ENCODE measurements at places on chromosomes 5 and 9.

DNA sequence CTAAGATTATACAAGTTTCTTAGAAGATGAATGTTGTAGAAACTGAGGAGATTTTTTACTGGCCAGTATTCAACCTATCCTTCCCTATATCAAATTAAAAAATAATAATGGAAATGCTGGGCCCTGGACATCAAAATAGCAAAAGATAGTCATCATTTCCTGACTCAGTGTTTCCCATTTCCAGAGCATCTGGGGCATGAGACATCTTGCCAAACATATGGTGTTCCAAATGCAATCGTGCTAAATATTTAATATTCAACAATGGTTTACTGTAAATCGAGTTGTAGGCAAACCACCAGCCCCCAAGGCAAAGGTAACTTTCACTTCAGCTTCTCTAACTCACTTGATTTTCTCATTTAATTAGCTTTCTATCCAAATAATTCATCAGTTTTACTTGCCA lies 152.9 kb downstream of the FRMD3 start:
- peaks cover 3% of the 10 kb centered on the region for H3K36me3 ChIP-seq
- H3K4me1 ChIP-seq = no peaks in the 10 kb centered on the region
- H3K27ac ChIP-seq = no peak overlapping the region
- H3K27me3 ChIP-seq = no peaks in the 10 kb centered on the region
- no peak overlapping the region for H3K4me3 ChIP-seq
- DNase-seq = no peak

- H3K4me3 ChIP-seq = peak overlapping the region; percentile 81
- no peaks in the 10 kb centered on the region for H3K27me3 ChIP-seq
- peaks cover 28% of the 10 kb centered on the region for H3K4me1 ChIP-seq
- DNase-seq = peak; percentile 24
Observed at GRCh38 chr9:93577078-93577974, 942 bp downstream of the PHF2 start.

GRCh38 chr5:161399996-161400562 lies 146.4 kb downstream of the GABRB2 start:
- no peaks in the 10 kb centered on the region for H3K36me3 ChIP-seq
- no peak overlapping the region for H3K4me3 ChIP-seq
- H3K4me1 ChIP-seq = no peaks in the 10 kb centered on the region
- no peaks in the 10 kb centered on the region for H3K27me3 ChIP-seq
- DNase-seq = no peak
- no peak overlapping the region for H3K27ac ChIP-seq

- H3K4me1 ChIP-seq = peaks cover 12% of the 10 kb centered on the region
- H3K27ac ChIP-seq = no peak overlapping the region
- no peak for DNase-seq
- H3K27me3 ChIP-seq = no peaks in the 10 kb centered on the region
- H3K36me3 ChIP-seq = no peaks in the 10 kb centered on the region
Observed at GRCh38 chr9:121637713-121638220, 13.7 kb upstream of the DAB2IP start.

- no peak for DNase-seq
- no peaks in the 10 kb centered on the region for H3K4me1 ChIP-seq
- peaks cover 3% of the 10 kb centered on the region for H3K27me3 ChIP-seq
- no peaks in the 10 kb centered on the region for H3K36me3 ChIP-seq
Observed at GRCh38 chr9:81754245-81754644, 64.9 kb upstream of the TLE1 start.

- no peak overlapping the region for H3K4me3 ChIP-seq
- no peaks in the 10 kb centered on the region for H3K27me3 ChIP-seq
- H3K27ac ChIP-seq = no peak overlapping the region
- no peaks in the 10 kb centered on the region for H3K36me3 ChIP-seq
- no peaks in the 10 kb centered on the region for H3K4me1 ChIP-seq
Observed at GRCh38 chr5:169270827-169271226, 30.1 kb downstream of the SLIT3 start.

GRCh38 chr9:114909661-114910060 lies 20.7 kb downstream of the TNFSF8 start:
- H3K4me3 ChIP-seq = peak overlapping the region; percentile 67
- H3K36me3 ChIP-seq = peaks cover 86% of the 10 kb centered on the region
- no peak for DNase-seq
- peaks cover 72% of the 10 kb centered on the region for H3K4me1 ChIP-seq
- peak overlapping the region; percentile 96 for H3K27ac ChIP-seq
- no peaks in the 10 kb centered on the region for H3K27me3 ChIP-seq

GRCh38 chr5:119353686-119354366 lies 2.0 kb upstream of the TNFAIP8 start:
- no peaks in the 10 kb centered on the region for H3K27me3 ChIP-seq
- peak overlapping the region; percentile 59 for H3K4me3 ChIP-seq
- H3K27ac ChIP-seq = peak overlapping the region; percentile 98
- DNase-seq = no peak
- H3K36me3 ChIP-seq = peaks cover 62% of the 10 kb centered on the region

- H3K36me3 ChIP-seq = no peaks in the 10 kb centered on the region
- H3K4me3 ChIP-seq = no peak overlapping the region
- H3K27ac ChIP-seq = no peak overlapping the region
- H3K27me3 ChIP-seq = peaks cover 16% of the 10 kb centered on the region
Observed at GRCh38 chr5:72074251-72074650, 33.0 kb upstream of the MAP1B start.

DNA sequence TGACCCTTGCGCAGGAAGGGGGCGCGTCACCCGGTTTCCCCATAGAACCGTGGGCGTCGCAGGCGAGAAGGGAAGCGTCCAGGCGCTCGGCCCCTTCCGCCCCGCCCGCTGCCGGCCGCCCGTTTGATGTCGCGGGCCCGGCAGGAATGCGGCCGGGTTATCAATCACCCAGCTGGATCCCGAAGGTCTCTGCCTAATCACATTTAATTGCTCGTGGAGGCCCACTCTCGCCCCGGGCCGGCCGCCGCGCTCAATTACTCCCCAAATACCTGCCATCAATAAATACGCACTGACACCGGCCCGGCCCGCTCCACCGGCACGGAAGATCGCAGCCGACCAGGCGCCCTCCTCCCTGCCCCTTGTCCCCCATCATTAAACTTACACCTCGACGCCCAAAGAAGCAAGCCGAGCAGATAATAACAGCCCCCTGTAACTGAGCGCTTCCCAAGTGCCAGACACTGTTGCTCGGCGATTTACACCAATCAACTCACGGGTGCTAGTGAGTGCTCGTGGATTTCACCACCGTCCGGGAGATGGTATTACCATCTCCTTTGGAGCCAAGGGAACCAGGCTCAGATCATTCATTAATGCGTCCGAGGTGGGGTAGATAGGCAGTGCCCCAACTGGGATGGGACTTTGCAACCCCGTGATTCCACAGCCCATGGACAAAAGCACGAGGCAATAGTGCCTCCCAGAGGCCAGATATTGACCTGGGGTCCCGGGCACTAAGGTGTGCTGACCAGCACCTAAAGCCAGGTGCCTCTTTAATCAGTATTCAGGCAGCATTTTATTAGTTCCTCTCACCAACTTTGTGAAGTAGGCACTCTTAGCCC lies 11.3 kb downstream of the MSX2 start:
- no peak overlapping the region for H3K4me3 ChIP-seq
- H3K36me3 ChIP-seq = peaks cover 2% of the 10 kb centered on the region
- no peak for DNase-seq
- H3K27me3 ChIP-seq = peaks cover 87% of the 10 kb centered on the region
- H3K4me1 ChIP-seq = peaks cover 5% of the 10 kb centered on the region
- no peak overlapping the region for H3K27ac ChIP-seq

DNA sequence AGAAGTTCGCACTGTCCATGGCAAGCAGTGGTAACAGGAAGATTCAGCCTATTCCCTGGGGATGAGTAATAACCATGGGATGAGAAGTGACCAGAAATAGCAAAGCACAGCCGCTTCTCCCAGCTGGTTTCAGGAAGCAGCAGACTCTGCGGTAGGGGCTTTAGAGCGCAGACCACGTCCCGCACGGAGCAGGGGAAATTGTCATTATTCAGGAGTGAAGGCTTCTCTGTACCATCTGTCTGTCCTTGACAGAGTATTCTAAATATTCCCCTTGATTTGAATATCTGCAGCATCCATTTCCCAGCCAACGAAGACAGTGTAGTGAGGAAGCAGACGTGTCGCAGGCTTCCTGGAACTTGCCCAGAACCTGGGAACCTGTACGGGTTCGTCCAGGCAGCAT lies 159.6 kb downstream of the NXNL2 start:
- no peak for DNase-seq
- H3K27me3 ChIP-seq = peaks cover 17% of the 10 kb centered on the region
- H3K36me3 ChIP-seq = no peaks in the 10 kb centered on the region

- peak overlapping the region; percentile 87 for H3K27ac ChIP-seq
- no peaks in the 10 kb centered on the region for H3K27me3 ChIP-seq
- peaks cover 46% of the 10 kb centered on the region for H3K4me1 ChIP-seq
- no peak overlapping the region for H3K4me3 ChIP-seq
- peaks cover 14% of the 10 kb centered on the region for H3K36me3 ChIP-seq
- no peak for DNase-seq
Observed at GRCh38 chr5:139446956-139447779, 7.8 kb upstream of the DNAJC18 start.

DNA sequence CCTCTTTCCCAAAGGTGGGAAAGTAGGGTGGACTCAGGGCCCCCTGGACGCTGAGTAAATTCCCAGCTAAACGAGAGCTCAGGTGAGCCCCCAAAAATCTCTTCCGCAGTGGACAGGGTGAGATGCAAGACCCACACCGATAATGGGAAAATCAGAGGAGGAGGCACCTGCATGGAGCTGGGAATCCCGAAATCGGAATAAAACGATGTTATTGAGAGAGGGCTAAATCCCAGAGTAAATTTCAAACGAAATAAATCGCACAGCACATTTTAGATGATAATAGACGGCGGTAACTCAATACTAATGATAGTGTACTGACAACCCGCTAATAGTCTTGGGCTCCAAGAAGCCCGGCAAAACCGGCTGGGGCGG lies 3.0 kb upstream of the BARHL1 start:
- peaks cover 94% of the 10 kb centered on the region for H3K27me3 ChIP-seq
- no peak overlapping the region for H3K4me3 ChIP-seq
- H3K36me3 ChIP-seq = no peaks in the 10 kb centered on the region

DNA sequence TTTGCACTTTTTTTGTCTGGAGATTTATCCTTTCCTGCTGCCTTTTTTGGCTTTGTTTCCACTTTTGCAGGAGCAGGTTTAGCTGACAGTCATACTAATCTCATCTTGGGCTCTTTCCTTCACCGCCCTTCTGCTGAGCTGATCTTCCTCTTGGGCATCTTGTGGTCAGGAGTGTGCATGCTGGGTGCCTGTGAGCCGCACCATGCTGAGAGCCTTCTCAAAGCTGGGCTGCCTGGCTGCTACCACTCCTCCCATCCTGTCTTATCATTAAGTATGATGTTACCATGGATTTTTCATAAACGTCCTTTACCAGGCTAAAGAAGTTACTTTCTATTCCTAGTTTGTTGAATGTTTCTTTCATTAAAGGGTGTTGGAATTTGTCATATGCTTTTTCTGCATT lies 49.5 kb upstream of the MCCC2 start:
- no peak overlapping the region for H3K27ac ChIP-seq
- peaks cover 39% of the 10 kb centered on the region for H3K36me3 ChIP-seq
- peaks cover 6% of the 10 kb centered on the region for H3K4me1 ChIP-seq
- no peaks in the 10 kb centered on the region for H3K27me3 ChIP-seq
- H3K4me3 ChIP-seq = no peak overlapping the region

DNA sequence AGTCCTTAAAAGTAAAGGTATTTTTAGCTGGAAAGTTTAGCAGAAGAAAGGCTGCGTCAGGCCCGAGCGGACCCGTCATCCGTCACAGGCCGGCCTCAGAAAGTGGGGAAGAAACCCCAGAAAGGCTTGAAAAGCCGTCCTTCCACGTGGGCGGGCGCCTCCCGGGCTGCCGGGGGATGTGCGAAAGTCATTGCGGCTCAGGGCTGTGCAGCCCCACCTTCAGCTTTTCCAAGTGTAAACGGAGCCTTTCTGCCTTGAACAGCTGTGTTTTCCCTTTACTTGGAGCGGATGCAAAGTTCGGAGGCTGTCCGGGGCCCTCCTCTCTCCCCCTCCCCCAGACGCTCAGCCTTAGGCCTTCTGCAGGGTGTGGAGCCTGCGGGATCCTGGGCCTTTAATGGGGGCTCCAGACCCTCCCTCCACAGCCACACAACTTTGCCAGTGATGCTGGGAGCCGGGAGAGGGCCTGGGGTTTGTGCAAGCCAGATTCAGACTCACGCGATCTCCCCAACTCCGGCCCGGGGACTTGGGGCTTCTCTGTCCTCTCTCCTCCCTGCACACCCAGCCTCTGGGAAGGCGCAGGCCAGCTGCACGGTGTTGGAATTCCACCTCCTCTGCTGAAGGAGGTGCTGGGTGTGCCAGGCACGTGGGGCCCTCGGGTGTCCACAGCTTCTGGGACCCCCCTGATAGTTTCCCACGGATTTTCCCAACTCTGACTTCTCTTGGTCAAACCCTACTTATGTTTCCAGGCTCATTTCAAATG lies 95.5 kb upstream of the RAPGEF1 start:
- no peak for DNase-seq
- H3K36me3 ChIP-seq = no peaks in the 10 kb centered on the region
- H3K4me3 ChIP-seq = no peak overlapping the region
- H3K27me3 ChIP-seq = peaks cover 20% of the 10 kb centered on the region

All from activated naive CD8-positive, alpha-beta T cell treated with anti-CD3 and anti-CD28 coated beads for 36 hours (primary cell).